ENCODE measurements at places on chromosomes 2 and 18. TPM values are rescaled to one million over a fixed set of nuclear protein-coding genes. Genes with fewer than 3 reads are reported as not detected.

The ABCB11 gene
- total RNA-seq = 0.26 TPM

The LHCGR gene
- not detected for total RNA-seq

The PJVK gene
- total RNA-seq = 2.4 TPM

The ASXL3 gene
- 11.4 TPM for total RNA-seq

GRCh38 chr2:63003351-63003750 is 47.3 kb upstream of the OTX1 start:
- DNase-seq = no peak

GRCh38 chr2:61733563-61733962 is 120.3 kb downstream of the FAM161A start:
- DNase-seq = no peak

GRCh38 chr2:185108588-185108987 is 510.3 kb downstream of the ZNF804A start:
- no peak for DNase-seq

DNA sequence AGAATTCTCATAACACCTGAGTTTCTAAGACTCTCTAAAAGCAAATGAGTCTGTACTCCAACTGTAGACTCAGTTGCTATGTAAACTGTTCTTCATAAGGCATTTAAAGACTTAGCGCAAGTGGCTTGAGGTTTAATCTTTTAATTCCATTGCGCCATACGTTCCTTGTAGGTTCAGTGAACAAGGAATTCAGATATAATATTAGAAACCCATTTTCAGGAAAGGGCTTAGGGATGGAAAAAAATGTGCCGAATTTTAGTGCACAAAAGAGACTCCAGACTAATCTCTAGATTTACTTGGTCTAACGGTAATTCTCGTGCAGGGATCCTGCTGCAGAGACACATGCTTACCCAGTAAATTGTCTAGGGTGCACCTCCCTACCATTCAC is 268.9 kb upstream of the TANK start:
- no peak for DNase-seq

DNA sequence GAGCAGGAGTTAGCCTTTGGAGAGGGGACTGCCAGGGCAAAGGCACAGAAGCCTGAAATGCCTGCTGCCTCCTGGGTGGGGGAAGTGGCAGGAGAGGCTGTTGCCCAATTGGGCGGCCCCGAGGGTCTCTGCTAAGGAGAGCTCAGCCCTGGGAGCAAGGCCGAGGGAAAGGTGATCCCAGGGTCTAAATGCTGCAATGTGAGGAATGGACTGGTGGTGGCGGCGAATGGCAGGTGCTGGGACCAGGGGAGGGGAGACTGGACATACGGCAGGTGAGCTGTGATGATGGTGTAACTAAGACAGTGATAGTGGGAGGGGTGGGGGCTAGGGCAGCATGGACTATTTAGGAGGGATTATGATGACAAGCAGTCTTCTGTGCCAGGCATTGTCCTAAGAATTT is 104.0 kb downstream of the DYSF start:
- DNase-seq = no peak

GRCh38 chr18:34592961-34593382 is 117.1 kb upstream of the DTNA start:
- DNase-seq = peak; percentile 42

- DNase-seq = no peak
These were observed 9.9 kb upstream of the TMEM37 start for GRCh38 chr2:119421741-119422140.

- DNase-seq = peak; percentile 14
These were observed 647 bp downstream of the CCDC121 start for GRCh38 chr2:27627963-27628766.

DNA sequence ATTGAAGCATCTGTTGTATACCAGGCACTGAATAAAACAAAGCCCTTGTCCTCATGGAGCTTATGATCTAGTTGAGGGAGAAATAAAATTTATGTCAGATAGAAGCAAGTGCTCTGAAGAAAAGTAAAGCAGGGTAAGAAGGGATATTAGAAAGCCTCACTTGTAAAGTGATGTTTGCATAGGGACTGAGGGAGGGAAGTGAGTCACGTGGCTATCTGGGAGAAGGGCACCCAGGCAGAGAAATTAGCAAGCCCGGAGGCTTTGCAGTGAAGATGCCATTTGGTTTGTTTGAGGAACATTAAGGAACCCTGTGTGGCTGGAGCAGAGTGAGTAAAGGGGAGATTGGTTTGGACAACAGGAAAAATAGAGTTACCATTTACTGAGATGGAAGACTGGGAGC is 52.1 kb downstream of the RBBP8 start:
- no peak for DNase-seq

GRCh38 chr18:8938817-8939216 is 163.7 kb upstream of the NDUFV2 start:
- DNase-seq = no peak

DNA sequence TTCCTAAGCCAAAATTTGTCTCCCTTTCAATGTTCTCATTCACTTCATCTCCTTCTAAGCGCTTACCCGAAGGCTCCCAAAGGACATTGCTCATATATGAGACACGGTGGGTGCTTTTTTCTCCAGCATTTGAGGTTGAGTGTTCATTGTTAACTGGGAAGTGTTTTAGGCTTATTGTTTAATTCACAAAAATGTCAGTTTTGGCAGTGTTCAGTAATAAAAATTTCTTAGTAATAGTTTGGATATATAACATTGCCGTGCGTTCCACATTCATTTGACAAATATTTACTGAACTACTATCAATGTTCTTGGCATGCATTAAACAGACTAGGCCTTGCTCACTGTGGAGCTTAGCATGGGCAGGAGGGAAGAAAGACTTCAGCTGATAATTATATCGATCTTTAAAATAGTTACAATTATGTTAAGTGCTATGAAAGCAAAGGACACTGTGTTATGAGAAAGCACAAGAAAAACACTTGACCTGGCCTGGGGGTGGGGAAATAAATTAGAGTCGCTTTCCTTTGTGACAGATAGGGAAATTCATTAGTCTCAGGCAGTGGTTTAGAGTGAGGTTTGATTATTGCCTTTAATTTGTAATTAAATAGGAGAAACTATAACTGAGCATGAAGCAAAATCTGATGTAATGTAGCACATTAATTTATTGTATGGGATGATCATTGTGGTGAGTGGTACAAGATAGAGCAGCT is 82.2 kb upstream of the DOCK10 start:
- DNase-seq = no peak

- DNase-seq = no peak
These were observed 249.4 kb upstream of the HS6ST1 start for GRCh38 chr2:128568106-128568505.

- no peak for DNase-seq
These were observed 128.4 kb upstream of the PXDN start for GRCh38 chr2:1872602-1873183.

GRCh38 chr18:24582771-24583170 is 122.3 kb downstream of the HRH4 start:
- no peak for DNase-seq

Measured in right cardiac atrium (tissue), 5 donors.